Ovary (tissue), 10 donors: ENCODE measurements at places on chromosomes 11 and 22.

DNA sequence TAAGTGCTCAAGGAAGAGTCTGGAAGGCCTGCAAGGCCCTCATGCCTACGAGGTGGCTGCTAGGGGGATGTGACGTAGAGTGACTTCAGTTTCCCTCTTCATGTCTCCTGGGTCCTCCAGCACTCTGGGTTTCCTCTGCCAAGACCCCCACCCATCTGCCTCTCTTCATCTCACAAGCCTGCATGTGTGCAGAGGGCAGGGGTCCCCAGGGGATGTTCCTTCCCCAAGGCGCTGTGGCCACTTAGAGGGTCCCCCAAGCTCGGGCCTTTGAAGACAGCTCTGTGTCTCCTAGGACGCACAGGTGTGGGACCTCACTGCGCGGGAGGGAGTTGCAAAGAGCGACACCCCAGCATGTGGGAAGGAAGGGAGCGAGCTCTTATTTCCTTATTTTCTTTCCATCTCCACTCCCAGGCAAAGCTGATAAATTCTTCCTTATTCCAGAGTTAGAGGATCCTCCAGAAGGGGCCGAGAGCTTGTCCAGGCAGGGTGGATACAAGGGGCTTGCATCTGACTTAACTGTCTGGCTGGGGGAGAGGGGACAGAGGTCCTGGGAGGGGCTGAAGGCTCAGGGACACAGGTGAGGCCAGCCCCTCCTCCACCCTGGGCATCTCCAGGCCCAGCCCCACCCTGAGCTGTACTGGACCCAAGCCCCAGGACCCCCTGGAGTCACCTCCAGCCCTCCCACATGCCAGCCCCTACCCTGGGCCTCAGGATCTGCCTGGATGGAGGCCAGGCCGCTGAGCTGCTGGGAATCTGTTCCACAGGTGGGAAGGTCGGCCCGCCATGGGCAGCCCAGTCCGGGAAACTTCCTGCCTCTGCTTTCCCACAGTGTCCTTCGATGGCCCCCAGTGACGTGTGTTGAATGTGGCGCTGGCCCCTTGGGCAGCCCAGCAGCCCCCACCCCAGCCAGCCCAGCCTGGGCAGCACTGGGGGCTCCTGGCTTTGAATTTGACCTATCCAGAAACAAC lies 59.7 kb upstream of the KCNQ1OT1 start:
- no peak for DNase-seq

DNA sequence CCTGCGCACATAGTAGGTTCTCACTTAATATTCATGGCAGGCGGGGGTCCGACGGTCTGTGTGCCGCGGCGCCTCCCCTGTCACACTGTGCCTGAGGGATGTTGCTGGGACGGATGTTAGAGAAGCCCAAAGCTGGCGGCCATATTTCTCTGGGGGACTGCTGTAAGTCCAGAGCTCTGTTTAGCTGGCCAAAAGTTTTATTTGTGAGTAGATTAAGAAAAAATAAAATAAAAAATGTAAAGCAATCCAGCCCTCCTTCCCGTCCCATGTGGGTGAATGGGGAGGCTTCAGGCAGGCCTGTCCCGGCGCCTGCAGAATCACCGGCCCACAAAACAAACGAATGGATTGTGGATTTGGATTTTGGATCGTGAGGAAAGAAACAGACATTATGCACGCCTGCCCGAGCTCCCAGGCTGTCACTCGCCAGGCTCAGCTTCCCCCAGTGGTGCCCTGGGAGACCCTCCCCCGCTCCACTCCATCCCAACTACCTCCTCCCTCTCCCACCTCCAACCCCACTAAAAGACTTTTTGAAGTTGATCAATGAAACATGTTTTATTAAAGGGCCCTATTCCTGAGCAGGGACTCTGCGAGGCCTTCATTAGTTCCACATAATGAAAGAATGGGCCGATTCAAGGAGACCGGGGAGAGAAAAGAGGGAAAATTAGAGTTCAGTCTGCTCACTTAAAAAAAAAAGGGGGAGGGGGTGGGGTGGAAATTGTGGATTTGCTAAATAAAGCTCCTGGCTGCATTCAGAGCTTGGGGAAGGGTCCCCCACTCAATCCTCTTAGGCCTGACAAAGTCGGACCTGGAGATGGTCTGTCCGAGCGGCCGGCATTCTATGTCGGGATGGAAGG lies 20.4 kb upstream of the SCUBE1 start:
- no peak for DNase-seq

DNA sequence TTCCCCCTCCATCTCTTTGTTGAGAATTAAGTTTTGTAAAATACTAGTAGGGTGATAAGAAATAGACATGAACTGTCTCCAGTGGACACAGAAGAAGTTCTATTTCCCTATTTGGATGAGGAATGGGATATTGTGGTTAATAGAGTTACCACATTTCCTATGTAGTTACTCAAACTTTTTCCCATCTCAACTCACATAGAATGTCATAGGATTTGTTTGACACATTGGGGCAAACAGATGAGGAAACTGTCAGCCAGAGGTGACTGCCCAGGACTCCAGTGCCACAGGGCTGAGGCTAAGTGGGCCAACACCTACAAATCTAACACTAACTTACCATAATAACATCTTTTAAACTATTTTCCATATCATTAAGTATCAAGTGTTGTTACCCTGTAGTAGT lies 58.3 kb downstream of the CCDC83 start:
- DNase-seq = no peak

DNA sequence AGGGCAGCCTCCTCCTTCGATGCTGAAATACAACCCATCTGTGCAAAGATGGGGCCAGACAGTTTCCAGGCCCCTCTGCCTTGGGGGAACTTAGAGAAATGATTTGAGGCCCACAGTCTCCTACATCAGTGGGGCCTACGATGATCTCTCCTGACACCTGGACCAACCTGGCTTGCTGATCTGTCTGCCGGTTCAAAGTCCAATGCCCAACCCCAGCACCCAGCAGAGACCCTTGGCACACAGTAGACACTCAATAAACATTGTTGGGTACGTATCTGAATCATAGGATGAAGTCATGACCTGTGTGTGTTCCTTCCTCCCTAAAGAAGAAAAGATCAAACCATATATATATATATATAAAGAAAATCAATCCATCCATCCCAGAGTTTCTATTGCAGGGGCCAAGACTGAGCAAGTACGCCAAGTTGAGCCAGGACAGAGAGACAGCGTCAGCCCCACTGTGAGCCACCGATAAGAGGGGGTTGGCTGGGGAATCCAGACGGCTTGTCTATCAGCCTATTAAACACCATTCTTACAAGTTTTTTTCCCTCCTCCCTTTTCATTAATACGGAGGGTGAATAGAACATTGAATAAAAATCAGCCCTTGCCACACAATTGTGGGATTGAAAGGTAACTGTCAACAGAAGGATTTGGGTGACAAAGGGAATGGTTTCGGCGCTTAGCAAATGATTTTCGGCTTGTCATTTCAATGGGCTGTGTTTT lies 244.1 kb downstream of the MN1 start:
- DNase-seq = no peak

DNA sequence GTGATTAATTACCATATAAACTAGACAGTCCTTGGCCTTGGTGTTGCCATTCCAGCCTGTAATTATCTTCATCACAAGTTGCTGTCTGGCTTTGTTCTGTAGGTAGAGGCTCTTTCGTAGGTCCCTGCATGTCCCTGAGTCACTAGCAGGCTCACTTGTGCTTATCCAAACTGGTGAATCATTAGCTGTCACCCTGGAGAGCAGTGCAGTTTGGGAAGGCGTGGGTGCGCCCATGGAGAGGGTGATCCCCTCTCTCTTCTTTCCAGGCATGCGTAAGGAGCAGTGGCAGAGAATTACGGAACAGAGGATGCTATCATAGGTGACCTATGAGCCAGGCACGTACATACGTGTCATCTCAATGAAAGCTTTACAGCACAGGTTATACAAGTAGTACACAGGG lies 11.0 kb upstream of the EHF start:
- DNase-seq = no peak

DNA sequence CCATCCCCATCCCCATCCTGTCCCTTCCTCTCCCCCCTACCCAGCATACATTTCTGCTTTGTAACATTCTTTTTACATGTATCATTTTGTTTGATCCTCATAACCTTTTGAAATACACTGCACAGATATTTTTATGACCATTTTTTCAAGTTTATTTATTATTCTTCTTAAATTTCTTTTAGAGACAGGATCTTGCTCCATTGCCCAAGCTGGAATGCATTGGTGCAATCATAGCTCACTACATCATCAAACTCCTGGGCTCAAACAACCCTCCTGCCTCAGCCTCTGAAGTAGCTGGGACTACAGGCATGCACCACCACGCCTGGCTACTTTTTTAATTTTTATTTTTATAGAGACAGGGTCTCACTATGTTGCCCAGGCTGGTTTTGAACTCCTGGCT lies 99.4 kb upstream of the AKIP1 start:
- no peak for DNase-seq

- DNase-seq = peak; percentile 12
These were observed 3.6 kb downstream of the DUSP8 start for GRCh38 chr11:1568441-1568911.

GRCh38 chr11:27722117-27722952 lies 22.1 kb upstream of the BDNF start:
- no peak for DNase-seq

DNA sequence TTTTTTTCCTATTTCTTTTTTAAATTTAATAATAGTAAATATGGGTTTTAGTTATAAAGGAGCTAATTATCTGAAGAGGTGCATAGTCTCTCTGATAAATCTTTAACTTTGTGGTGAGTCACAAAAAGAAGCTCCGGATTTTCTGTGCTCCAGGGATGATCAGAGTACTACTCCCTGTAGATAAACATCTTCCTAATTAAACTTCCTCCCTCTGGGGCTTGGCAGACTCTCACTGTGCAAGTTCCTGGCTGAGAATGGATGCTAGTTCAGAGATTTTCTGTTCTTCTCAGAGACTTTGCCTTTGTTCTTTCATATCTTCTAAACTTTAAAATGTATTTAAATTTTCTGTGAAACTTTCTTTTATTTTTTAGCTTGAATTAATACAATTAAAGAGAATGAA lies at the start of gene OR10G7:
OR10G7 (minus strand) TSS at position 72 of the 400 bp plus-strand sequence. CDS start 2,324 bp downstream, outside the sequence.
- DNase-seq = no peak

DNA sequence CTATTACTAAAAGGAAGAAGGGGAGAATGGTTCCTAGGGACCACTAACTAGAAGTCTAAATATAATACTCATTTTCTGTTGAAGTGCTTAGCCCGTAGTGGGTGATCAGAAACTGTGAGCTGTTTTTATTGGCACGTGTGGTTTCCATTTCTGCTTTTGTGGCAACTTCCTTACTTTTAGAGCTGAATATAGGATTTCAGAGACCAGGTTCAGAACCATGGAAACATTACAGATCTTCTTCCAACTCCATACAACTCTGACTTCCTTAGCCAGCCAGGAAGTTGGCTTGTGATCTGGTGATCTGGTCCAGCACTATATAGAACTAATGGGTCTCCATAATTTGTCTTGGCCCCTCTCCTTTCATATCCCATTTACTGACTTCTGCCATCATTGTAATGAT lies 2.6 kb upstream of the ME3 start:
- no peak for DNase-seq
